ENCODE measurements at places on chromosomes 7 and 10. TPM values are rescaled to one million over a fixed set of nuclear protein-coding genes. Genes with fewer than 3 reads are reported as not detected.

ZDHHC4 gene
- total RNA-seq, result 77.8 TPM

ELAPOR2 gene
- 10.8 TPM for total RNA-seq

KIAA1217 gene
- not detected for total RNA-seq

EXOSC1 gene
- 33.7 TPM for total RNA-seq

AOC1 gene
- total RNA-seq, result 1.1 TPM

NEBL gene
- 0.27 TPM for total RNA-seq

SEMA4G gene
- 0.54 TPM for total RNA-seq

ZNF365 gene
- total RNA-seq, result under 0.01 TPM

EPO gene
- not detected for total RNA-seq

AGBL3 gene
- total RNA-seq, result 0.81 TPM

GDF2 gene
- not detected for total RNA-seq

MYOZ1 gene
- total RNA-seq, result not detected

MDFIC gene
- 9.4 TPM for total RNA-seq

GPR141 gene
- total RNA-seq, result 33.9 TPM

ENO4 gene
- 0.27 TPM for total RNA-seq

RAB11FIP2 gene
- total RNA-seq, result 4.6 TPM

CDNF gene
- 0.54 TPM for total RNA-seq
